ENCODE measurements at places on chromosomes 5 and 9.

DNA sequence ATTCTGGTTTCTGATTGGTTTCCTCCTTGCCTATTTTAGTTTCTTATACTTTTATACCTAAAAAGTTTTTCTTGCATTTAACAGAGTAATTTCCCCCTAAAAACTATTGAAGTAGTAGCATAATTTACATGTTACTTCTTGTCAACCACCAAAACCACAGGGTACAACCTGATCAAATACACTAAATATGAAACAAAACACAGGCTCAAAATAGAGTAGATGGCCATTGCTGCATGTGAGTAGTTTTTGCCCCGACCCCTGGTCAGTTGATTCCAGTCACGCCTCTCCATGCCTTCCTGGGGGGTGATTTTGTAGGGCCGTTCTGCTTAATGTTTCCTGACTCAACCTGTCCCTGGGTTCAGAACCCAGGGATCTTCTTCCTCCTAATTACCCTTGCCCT, 101.8 kb downstream of the TLE4 start:
- peaks cover 16% of the 10 kb centered on the region for H3K4me1 ChIP-seq
- no peak for DNase-seq
- H3K4me3 ChIP-seq: no peak overlapping the region
- no peaks in the 10 kb centered on the region for H3K27me3 ChIP-seq
- no peak overlapping the region for H3K27ac ChIP-seq
- peaks cover 22% of the 10 kb centered on the region for H3K36me3 ChIP-seq

GRCh38 chr5:161697001-161697400, 11.5 kb downstream of the GABRA6 start:
- H3K4me1 ChIP-seq: no peaks in the 10 kb centered on the region
- H3K27me3 ChIP-seq: no peaks in the 10 kb centered on the region
- no peak for DNase-seq
- H3K36me3 ChIP-seq: no peaks in the 10 kb centered on the region

GRCh38 chr5:151274666-151275065, 21.7 kb downstream of the GM2A start:
- no peak overlapping the region for H3K27ac ChIP-seq
- peaks cover 1% of the 10 kb centered on the region for H3K27me3 ChIP-seq
- DNase-seq: no peak
- H3K4me1 ChIP-seq: peaks cover 4% of the 10 kb centered on the region
- no peak overlapping the region for H3K4me3 ChIP-seq
- H3K36me3 ChIP-seq: no peaks in the 10 kb centered on the region

DNA sequence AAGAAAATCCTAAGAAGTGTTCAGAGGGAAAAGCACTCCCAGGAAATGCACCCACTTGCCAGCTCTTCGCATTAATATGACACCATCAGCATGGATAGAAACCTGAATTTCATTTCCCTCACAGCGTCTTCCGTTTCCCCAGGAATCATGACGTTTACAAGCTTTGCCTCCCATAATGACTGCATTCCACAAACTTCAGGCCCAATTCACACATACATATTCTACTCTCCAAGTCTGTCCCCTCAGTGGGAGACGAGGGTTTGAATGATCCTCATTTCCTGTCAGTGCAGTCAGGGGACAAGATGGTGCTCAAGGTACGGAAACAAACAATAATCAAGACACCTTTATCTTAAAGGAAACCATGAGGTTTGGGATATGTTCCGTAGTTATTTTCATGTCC, 44.9 kb upstream of the MAN2A1 start:
- no peak for DNase-seq
- no peaks in the 10 kb centered on the region for H3K4me1 ChIP-seq
- H3K27ac ChIP-seq: no peak overlapping the region
- no peaks in the 10 kb centered on the region for H3K36me3 ChIP-seq
- no peak overlapping the region for H3K4me3 ChIP-seq
- H3K27me3 ChIP-seq: no peaks in the 10 kb centered on the region

GRCh38 chr9:13252852-13253251, 26.6 kb downstream of the MPDZ start:
- no peaks in the 10 kb centered on the region for H3K4me1 ChIP-seq
- H3K36me3 ChIP-seq: no peaks in the 10 kb centered on the region
- no peaks in the 10 kb centered on the region for H3K27me3 ChIP-seq
- H3K27ac ChIP-seq: no peak overlapping the region

DNA sequence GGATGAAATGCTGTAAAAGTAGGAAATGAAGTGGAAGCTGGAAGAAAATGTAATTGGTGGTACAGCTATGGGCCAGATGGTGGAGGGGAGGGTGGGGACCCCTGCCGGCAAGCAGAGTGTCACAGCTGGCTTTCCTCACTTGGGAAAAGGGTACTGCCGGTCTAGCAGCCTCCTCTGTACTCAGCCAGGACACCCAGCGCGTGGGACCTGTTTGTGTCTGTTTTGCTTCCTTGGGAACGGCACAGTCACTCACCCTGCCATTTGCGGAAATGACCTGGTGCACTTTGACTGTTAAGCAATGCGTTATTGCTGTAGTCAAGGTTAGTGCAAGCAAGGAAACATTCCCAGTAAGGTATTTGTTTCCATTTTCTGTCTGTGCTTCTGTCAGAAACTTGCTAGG, 10.1 kb downstream of the TMEM252 start:
- H3K27ac ChIP-seq: no peak overlapping the region
- H3K4me3 ChIP-seq: no peak overlapping the region
- no peak for DNase-seq
- peaks cover 10% of the 10 kb centered on the region for H3K27me3 ChIP-seq
- no peaks in the 10 kb centered on the region for H3K36me3 ChIP-seq

- no peak overlapping the region for H3K4me3 ChIP-seq
- no peak for DNase-seq
- no peak overlapping the region for H3K27ac ChIP-seq
- H3K27me3 ChIP-seq: peaks cover 12% of the 10 kb centered on the region
- H3K36me3 ChIP-seq: no peaks in the 10 kb centered on the region
- H3K4me1 ChIP-seq: no peaks in the 10 kb centered on the region
These were observed 16.0 kb downstream of the MVB12B start for GRCh38 chr9:126342621-126343031.

GRCh38 chr9:113578882-113579282, 115.4 kb downstream of the RGS3 start:
- H3K4me1 ChIP-seq: peaks cover 72% of the 10 kb centered on the region
- peak overlapping the region; percentile 93 for H3K27ac ChIP-seq
- H3K4me3 ChIP-seq: peak overlapping the region; percentile 79
- peaks cover 24% of the 10 kb centered on the region for H3K36me3 ChIP-seq

DNA sequence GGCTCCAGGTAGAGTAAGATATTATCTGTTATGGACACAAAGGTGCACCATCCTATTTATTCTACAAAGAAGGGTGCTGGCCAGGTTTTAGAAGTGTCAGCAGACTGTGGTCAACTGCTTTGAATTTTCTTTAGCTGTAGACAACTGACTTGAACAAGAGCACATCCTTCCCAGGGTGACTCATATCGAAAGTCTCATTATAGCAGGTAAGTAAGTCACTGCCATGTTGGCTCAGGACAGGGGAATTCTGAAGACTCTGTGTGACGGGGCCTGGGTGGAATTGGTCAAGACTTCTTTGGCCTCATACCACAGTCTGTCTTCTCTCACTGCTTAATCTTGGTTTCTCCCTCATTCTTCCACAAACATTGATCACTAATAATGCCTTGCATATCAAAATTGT, 214.5 kb upstream of the CDH9 start:
- H3K4me1 ChIP-seq: no peaks in the 10 kb centered on the region
- no peaks in the 10 kb centered on the region for H3K27me3 ChIP-seq
- no peak for DNase-seq
- H3K36me3 ChIP-seq: no peaks in the 10 kb centered on the region

GRCh38 chr9:91986248-91986647, 36.2 kb upstream of the ROR2 start:
- H3K4me3 ChIP-seq: no peak overlapping the region
- no peak overlapping the region for H3K27ac ChIP-seq
- H3K36me3 ChIP-seq: no peaks in the 10 kb centered on the region
- no peaks in the 10 kb centered on the region for H3K4me1 ChIP-seq

- no peaks in the 10 kb centered on the region for H3K36me3 ChIP-seq
- DNase-seq: no peak
- H3K4me3 ChIP-seq: no peak overlapping the region
- H3K27me3 ChIP-seq: no peaks in the 10 kb centered on the region
These were observed 290 bp upstream of the ZDHHC11 start for GRCh38 chr5:851076-851475.

DNA sequence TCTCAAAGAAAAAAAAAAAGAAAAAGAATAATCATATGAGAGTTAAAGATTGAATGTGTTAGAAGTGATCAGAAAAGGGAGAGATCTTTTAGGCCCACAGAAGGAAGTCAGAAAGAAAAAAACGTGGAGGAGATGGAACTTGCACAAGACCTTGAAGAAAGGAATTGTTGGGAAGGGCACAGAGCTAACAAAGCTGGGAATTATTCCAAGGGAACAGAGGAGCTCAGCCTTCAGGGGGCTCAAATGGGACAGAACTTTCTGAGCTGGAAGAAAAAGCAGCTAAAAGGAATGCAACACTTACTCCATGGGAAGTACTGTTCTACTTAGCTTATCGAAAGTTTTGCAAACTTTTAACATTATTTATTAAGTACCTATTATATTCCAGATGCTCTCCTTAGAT, 153.4 kb upstream of the ADRA1B start:
- peaks cover 25% of the 10 kb centered on the region for H3K27me3 ChIP-seq
- no peak overlapping the region for H3K27ac ChIP-seq
- H3K4me1 ChIP-seq: peaks cover 11% of the 10 kb centered on the region

GRCh38 chr5:37683072-37683471, 156.8 kb downstream of the GDNF start:
- peaks cover 2% of the 10 kb centered on the region for H3K4me1 ChIP-seq
- no peaks in the 10 kb centered on the region for H3K36me3 ChIP-seq
- no peak overlapping the region for H3K27ac ChIP-seq
- no peaks in the 10 kb centered on the region for H3K27me3 ChIP-seq
- no peak for DNase-seq

- no peak overlapping the region for H3K27ac ChIP-seq
- H3K4me3 ChIP-seq: no peak overlapping the region
- no peaks in the 10 kb centered on the region for H3K27me3 ChIP-seq
- no peak for DNase-seq
- H3K36me3 ChIP-seq: peaks cover 37% of the 10 kb centered on the region
- H3K4me1 ChIP-seq: peaks cover 59% of the 10 kb centered on the region
These were observed 27.2 kb downstream of the PIK3R1 start for GRCh38 chr5:68242743-68243142.

DNA sequence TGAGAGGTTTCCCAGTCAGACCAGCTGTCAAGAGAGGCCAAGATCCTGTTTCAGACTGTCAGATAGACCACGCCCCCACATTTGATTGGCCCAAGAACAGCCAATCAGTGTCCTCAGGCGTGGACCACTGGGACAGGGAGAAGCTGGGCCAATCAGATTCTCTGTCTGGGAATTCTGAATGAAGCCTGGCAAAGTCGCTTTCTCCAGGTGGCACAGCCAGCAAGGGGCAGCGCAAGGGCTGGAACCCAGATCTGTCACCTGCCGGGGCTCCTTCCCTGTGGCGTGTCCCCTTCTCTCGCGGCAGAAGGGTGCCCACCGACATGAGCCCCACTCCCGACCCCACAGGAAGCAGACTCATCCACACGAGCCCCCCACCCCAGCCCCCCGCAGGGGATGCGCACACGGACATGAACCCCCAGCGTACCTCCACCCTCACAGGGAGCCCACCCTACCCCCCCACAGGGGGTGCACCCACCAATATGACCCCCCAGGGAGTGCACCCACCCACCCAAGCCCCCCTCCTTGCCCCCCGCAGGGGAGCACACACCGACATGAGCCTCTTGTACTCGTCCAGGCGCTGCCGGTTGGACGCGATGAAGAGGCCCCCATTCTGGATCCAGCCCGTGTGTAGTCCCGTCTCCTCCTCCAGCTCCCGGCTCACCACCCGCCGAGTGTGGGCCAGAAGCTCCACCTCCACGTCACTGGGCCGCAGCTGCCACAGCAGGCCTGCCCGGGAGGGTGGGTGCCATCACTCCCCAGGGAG, 6.1 kb downstream of the SARDH start:
- no peak overlapping the region for H3K4me3 ChIP-seq
- no peaks in the 10 kb centered on the region for H3K36me3 ChIP-seq
- no peak overlapping the region for H3K27ac ChIP-seq
- no peaks in the 10 kb centered on the region for H3K4me1 ChIP-seq

DNA sequence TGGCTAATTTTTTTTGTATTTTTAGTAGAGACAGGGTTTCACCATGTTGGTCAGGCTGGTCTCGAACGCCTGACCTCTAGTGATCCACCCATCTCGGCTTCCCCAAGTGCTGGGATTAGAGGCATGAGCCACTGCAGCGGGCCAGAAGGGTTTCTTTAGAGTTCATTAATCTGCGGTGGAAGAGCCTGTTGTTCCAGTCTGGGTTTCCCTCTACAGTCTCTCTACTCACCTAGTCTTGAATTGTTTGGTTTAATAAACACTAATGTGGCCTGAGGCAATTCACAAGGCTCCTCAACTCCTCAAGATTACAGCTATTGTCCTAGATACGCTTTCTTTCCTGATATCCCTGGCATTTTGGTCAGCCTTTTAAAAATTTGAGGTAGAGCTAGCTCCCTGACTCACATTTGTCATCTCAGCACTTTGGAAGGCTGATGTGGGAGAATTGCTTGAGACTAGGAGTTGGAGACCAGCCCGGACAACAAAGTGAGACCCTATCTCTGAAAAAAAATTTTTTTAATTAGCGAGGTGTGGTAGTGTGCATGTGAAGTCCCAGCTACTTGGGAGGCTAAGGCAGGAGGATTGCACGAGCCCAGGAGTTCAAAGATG, 4.6 kb upstream of the SAR1B start:
- H3K27me3 ChIP-seq: no peaks in the 10 kb centered on the region
- H3K4me1 ChIP-seq: peaks cover 9% of the 10 kb centered on the region
- H3K27ac ChIP-seq: no peak overlapping the region
- no peaks in the 10 kb centered on the region for H3K36me3 ChIP-seq

- no peak overlapping the region for H3K4me3 ChIP-seq
- no peaks in the 10 kb centered on the region for H3K27me3 ChIP-seq
- no peak for DNase-seq
- H3K4me1 ChIP-seq: no peaks in the 10 kb centered on the region
- H3K36me3 ChIP-seq: no peaks in the 10 kb centered on the region
These were observed 345.0 kb downstream of the TLE1 start for GRCh38 chr9:81344366-81344765.

- no peak for DNase-seq
- H3K27me3 ChIP-seq: peaks cover 6% of the 10 kb centered on the region
- no peak overlapping the region for H3K27ac ChIP-seq
- peaks cover 3% of the 10 kb centered on the region for H3K4me1 ChIP-seq
These were observed 14.7 kb upstream of the SIL1 start for GRCh38 chr5:139212906-139213305.

- no peak overlapping the region for H3K4me3 ChIP-seq
- no peak for DNase-seq
- no peaks in the 10 kb centered on the region for H3K4me1 ChIP-seq
- no peaks in the 10 kb centered on the region for H3K36me3 ChIP-seq
These were observed 39.5 kb upstream of the GRHPR start for GRCh38 chr9:37382982-37383357.

GRCh38 chr9:96453625-96454024, 3.7 kb downstream of the HABP4 start:
- peaks cover 18% of the 10 kb centered on the region for H3K4me1 ChIP-seq
- H3K4me3 ChIP-seq: no peak overlapping the region
- peaks cover 8% of the 10 kb centered on the region for H3K36me3 ChIP-seq
- DNase-seq: no peak

DNA sequence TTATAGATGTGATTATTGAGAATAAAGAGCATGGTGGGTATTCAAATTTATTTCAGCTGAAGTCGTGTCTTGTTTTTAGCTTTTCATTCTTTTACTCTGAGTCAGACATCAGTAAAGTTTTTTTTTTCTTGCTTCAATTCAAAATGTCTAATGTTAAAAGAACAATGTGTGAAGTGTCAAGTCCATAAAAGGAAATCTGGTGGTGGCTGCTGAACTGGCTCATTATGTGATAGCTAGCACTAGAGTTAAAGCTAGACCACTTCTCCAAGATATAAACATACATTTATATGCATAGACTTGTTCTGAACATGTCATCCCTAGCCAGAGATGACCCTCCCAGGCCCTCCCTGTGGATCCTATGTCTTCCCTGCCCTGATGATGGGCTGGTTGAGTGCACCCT, 338.3 kb downstream of the RAB3C start:
- H3K27me3 ChIP-seq: peaks cover 2% of the 10 kb centered on the region
- H3K27ac ChIP-seq: no peak overlapping the region
- H3K4me3 ChIP-seq: no peak overlapping the region
- DNase-seq: no peak

Data from activated T-helper 2 cell treated with anti-CD3 and anti-CD28 coated beads, Interferon-gamma antibody, Interleukin-2, Interleukin-4, amounts not matched to agents 10 μg/mL and 5 μg/mL and 100 μg/mL, durations not matched to agents 14 hours and 24 hours and 36 hours (primary cell).